Body of pancreas (tissue), 4 donors: ENCODE measurements at places on chromosomes 3 and 15. TPM values are rescaled to one million over a fixed set of nuclear protein-coding genes. Genes with fewer than 3 reads are reported as not detected.

GRCh38 chr15:35885870-35886269 lies 339.9 kb upstream of the DPH6 start:
- DNase-seq, result no peak

- DNase-seq, result no peak
These were observed 329.8 kb upstream of the PROK2 start for GRCh38 chr3:72114773-72115172.

DNA sequence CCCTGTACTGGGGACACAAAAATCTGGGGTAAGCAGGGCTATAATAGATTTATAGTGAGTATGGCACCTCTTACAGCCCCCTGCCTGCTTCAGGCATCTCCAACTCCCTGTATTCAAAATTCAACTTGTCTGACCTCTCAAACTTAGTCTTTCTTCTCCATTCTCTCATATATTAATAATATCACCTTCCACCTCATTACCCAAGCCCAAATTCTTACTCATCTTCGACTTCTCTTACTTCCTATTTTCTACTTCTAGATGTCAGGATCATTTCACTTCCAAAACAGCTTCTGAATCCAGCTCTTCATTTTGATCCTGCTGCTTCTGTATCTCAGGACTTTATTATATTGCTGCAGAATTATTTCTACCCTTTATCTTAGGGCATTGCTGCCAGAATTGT lies 290.7 kb downstream of the CHST2 start:
- DNase-seq, result no peak

DNA sequence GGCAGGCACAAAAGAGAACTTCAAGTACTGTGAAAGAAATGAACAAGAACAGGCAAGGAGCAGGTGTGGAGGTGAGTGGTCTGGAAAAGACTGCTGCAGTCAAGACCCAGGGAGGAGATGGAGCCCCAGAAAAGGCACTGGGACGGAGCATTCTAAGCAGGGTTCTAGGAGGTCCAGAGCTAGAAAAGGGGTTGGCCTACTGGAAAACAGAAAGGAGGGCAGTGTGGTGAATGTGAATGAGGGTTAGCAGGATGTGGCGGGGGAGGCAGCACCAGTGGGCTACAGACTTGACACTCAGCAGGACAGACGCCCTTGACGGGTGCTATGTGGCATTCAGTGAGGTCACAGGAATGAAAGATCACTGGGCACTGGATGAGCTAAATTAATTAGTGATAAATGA lies 75.7 kb downstream of the SENP2 start:
- no peak for DNase-seq

DNA sequence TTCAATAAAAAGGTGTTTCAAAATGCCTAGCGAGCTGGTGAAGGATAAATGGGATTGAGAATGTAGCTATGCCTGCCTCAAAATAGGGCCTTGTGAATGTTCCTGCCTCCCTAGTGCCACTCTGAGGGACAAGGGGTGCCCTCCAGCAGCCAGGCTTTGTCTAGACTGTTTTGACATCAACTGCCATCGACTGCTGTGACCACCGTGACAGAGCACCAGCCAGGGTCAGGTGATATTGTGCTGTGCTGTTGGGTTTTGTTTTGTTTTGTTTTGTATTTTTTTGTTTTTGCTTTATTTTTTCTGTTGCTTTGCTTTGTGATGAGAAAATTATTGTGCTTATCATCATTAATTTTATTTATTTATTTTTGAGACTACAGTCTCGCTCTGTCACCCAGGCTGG lies 144.8 kb downstream of the SMAD6 start:
- DNase-seq, result no peak

DNA sequence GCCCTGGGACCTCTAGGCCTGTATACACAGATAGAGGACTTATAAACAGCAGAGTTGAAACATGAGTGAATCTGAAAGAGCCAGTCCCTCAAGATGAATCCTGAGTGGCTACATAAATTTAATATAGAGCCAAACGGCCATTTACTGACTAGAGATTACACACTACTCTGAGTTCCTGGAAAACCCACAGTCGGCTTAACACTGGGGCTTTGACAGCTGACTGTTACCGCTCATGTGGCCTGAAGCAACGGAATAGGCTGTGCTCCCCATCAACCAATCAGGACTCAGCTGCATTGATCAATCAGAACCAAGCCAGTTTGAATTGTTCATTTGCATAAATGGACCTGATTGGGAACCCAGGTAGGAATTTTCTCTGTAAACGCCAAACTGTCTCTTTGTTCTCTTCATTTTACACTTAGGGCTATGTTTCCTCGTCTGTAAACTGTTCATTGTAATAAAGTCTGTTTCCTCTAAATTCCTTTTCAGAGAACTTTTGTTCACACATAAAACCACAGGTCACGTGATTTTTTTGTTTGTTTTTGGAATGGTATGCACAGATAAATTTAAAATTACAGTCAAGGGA lies 40.5 kb downstream of the CCNL1 start:
- peak; percentile 64 for DNase-seq

DNA sequence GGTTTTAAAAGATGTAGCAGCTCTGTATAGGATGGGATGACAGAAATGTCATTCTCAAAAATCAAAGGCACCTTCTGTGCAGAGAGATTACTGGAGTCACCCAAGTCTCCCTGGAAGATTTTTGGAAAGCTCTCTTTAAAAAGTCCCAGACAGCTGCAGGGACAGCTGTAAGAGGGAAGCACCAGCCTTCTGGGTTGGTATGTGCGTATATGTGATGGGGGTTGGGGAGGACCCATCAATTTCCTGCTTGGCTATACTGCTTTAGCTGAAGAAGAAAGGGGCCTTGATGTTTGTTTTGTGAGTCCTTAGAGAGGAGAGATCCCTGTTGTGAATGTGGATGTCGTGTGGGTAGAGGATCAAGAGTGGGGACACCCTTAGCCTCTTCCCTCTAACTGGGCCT lies 5.4 kb upstream of the SEC11A start:
- no peak for DNase-seq

GRCh38 chr3:167854846-167855245 lies 119.3 kb downstream of the SERPINI1 start:
- no peak for DNase-seq

DNA sequence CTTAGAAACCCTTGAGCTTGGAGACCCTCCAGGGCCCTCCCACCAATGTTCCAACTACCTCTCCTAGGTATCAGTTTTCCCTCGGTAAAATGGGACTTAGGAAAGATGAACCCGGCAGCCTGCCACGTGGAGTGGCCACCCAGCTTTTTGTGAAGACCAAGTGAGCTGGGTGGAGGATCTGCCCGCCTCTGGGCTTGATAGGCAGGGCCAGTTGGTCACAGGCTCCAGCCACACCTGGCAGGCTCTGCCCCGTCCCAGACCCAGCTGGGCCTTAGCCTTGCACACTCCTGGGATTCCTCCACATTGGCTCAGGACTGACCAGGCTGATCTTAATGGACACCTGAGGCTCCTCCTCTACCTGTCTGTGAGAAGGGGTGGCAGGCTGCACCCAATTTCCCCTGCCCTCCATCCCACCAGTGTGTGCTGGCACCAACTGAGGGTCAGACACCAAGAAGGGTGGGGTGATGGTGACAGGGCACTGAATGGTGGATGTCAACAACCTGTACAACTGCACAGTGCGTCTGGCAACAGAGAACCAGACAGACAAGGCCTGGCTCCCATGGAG lies 761 bp upstream of the GRIP2 start:
- no peak for DNase-seq

Gene SPINK8
- not detected for total RNA-seq

GRCh38 chr3:100781301-100781700 lies 72.0 kb downstream of the TFG start:
- no peak for DNase-seq

Gene SLC2A2
- 2.9 TPM for total RNA-seq

DNA sequence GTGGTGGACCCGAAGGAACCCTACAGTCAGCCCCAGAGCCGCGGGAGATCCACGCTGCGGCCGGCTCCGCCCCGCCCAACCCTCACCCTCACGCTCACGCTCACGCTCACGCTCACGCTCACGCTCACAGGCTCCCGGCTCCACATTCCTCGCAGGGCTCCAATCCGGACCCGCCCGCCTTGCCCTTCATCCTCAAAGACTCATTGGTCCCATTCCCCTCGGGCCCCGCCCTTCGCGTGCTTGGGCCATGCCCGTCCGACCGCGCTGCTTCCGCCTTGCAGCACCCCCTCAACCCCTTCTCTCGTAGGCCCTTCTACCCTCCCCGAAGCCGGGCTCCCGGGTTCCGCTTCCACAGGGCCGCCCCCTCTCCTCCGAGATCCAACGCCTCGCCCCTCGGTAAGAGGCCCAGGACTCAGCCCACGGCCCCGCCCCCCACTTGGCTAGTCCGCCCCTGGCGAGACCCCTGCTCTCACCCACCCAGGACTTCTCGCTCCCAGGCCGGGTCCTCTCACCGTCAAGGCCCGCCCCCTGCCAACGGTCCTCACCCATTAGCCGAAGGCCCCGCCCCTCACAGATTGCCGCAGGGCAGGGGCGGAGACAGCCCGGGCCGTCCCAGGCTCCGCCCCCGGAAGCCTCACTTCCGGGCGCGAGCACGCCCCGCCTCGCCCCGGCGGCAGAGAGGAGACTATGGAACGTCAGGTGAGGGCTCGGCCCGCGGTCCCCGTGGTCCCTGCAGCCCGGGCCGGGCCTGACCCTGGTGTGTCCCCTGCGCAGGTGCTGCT lies at the start of gene APEH:
Gene APEH, plus strand, starts transcription at position 637 of the 782 bp plus-strand sequence. Its CDS starts 51 bp downstream, at position 688.
- DNase-seq, result peak; percentile 95

- no peak for DNase-seq
These were observed 29.3 kb downstream of the FBN1 start for GRCh38 chr15:48616216-48616615.
